ENCODE measurements at places on chromosomes 1 and 21.

DNA sequence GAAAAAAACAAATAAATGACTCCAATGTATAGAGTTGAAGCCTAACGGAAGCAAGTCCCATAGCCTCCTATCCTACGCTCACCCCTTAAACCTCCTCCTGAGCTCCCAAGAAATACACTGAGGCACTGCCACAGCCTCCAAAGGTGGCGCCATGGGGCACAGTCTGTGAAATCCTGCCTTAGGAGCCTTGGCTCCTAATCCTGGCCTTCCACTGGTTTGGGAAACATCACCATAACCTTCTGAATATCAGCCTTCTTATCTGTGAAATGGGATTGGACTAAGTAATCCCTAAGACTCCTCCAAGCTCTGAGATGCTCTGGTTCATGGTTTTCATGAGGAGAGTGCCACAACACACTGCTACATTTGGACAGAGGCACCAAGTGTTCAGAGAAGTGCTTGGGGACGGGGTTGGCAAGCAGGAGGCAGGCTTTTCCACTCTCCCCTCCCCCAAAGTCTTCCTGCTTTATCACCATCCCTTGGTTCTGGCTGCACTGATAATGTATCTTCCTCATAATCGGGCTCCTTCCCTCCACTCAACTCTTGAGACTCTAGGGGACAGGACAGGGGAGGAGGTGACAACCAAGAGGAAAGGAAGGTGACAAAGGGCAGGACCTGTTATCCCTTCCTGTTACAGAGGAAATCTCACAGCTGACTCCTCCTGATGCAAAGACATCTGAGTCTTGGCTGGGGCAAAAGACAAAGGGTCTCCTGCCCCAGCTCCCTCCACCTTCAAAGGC is 2.7 kb downstream of the SLAMF7 start:
- DNase-seq = no peak

GRCh38 chr1:58345215-58346035 is 201.1 kb downstream of the OMA1 start:
- no peak for DNase-seq

DNA sequence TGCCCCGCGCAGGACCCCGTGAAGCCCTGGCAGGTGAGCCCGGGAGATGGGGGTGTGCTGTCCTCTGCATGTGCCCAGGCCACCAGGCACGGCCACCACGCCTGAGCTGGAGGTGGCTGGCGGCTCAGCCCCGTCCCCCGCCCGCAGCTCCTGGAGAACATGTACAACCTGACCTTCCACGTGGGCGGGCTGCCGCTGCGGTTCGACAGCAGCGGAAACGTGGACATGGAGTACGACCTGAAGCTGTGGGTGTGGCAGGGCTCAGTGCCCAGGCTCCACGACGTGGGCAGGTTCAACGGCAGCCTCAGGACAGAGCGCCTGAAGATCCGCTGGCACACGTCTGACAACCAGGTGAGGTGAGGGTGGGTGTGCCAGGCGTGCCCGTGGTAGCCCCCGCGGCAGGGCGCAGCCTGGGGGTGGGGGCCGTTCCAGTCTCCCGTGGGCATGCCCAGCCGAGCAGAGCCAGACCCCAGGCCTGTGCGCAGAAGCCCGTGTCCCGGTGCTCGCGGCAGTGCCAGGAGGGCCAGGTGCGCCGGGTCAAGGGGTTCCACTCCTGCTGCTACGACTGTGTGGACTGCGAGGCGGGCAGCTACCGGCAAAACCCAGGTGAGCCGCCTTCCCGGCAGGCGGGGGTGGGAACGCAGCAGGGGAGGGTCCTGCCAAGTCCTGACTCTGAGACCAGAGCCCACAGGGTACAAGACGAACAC is 1.8 kb downstream of the TAS1R3 start:
- no peak for DNase-seq

DNA sequence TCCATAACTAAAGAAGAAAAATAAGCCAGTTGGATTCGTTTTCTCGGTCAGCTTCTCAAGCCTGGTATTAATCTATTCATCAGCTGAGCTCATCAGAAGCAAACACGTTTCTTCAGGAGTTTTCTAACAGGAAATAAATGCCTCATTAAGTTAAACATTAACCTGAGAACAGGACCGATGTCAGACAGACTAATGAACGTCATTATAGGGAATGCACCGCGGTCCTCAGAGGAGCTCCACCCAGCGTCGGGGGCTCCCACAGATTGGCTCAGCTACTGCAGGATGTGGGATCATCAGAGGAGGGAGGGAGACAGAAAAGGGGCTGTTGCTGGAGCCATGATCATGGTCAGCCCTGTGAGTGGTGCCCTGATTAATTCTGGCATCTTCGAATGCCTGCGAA is 615.4 kb downstream of the PTPRU start:
- DNase-seq = peak; percentile 9

GRCh38 chr21:38600106-38600505 is 101.8 kb upstream of the ERG start:
- DNase-seq = no peak

- peak; percentile 53 for DNase-seq
Measured at GRCh38 chr1:234553240-234554188, 56.5 kb downstream of the IRF2BP2 start.

GRCh38 chr1:17274186-17275170 is 25.6 kb downstream of the PADI3 start:
- peak; percentile 60 for DNase-seq

All from left forelimb (tissue), 1 donor.